ENCODE measurements at places on chromosomes 5 and 9.

GRCh38 chr9:124351672-124352468 is 63.4 kb downstream of the PSMB7 start:
- no peak for DNase-seq

DNA sequence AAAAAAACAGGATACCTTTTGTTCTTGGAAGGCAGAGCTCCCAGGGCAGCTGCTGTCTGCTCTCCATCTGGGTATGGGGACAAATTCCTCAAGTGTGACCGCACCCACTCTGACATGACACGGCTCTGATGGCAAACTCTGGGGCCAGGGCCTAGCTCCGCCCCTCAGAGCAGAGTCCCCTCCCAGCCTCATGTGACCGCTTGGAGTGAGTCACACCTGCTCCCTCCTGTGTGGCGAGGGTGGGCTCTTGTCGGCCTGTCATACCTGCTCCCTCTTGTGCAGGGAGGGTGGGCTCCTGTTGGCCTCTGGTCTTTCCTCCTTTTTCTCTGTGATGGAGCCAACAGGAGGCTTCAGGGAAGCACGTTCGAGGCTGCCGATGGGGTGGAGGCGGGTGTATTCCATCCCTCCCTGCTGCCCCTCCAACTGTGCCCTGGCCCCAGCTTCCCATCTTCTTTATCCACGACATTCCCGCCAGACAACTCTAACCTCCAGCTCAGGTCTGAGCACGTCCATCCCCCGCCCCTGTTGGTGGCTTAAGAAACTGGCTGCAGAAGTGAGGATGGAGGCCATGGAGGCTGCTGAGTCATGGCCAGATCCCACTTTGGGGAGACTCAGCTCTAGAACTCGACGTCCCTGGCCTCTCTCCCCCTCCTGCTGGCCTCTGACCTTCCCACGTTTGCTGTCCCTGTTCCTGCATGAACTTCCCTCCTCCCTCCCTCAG is 65.3 kb downstream of the OLFM1 start:
- DNase-seq = no peak

DNA sequence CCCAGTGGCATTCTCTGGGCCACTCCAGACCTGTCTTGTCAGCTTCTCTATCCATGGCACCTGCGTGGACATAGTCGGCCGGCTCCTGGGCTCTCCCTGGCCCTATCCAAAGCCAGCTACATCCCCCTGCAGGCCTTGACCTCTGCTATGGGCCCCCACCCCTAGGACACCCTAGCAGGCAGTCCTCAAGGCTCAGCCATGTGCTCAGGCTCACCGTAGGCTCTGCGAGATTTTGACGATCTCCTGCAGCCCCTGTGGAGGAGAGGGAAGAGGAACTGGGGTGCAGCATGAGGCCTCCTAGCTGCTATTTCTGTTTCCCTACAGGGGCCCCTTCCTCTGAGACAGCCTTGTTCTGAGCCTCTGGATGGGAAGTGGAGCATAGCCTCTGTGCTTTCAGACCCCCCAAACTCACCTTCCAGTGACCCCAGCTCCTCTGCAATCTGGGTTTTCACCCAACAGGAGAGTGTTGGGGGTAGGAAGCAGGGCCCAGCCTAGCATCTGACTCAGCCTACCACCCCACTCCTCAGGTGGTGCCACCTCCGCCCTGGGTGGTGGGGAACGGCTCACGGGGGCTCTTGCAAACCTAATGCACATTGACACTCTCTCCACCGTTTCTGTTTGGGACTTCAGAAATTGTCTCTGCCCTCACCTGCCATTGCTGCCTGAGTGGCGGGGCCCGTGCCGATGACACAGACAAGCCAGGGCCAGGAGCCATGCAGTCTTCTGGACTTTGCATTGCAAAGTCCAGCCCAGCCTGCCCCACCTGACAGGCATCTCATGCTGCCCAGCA is 36.7 kb downstream of the HRH2 start:
- no peak for DNase-seq

DNA sequence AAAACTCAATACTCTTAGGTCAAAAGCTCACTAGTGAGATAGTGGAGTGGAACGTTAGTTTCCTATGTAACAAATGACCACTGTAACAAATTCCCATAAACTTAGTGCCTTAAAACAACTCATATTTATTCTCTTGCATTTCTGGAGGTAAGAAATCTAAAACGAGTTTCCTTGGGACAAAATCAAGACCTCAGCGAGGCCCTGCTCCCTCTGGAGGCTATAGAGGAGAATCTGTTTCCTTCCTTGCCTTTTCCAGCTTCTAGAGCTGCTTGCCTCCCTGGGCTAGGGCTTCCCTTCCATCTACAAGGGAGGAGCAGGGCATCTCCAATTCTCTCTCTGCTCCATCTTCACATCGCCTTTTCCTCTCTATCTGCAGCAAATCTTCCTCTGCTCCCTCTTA is 32.0 kb downstream of the SEMA5A start:
- no peak for DNase-seq

Data from activated CD8-positive, alpha-beta memory T cell treated with anti-CD3 and anti-CD28 coated beads for 1 hour (primary cell).